ENCODE measurements at places on chromosomes 5 and 9.

- DNase-seq, result peak; percentile 62
These were observed 8.4 kb upstream of the FSD1L start for GRCh38 chr9:105439428-105439827.

DNA sequence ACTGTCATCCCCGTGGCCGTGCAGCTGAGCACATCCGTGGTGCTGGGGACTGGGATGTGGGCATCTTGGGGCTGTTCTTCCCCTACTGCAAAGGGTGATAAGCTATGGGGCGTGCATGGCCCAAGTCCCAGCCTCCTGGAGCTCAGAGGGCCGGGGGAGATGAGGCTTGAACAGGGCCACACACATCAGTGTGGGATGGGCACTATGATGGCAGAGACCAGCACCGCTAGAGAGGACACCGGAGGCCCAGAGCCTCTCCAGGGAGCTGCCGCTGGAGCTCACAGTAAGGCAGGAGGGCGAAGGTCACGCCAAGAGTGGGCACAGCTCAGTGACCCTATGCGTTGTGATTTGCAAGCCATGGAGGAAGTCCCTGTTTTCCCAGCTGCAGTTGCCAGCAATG lies 63.5 kb downstream of the OLFM1 start:
- no peak for DNase-seq

DNA sequence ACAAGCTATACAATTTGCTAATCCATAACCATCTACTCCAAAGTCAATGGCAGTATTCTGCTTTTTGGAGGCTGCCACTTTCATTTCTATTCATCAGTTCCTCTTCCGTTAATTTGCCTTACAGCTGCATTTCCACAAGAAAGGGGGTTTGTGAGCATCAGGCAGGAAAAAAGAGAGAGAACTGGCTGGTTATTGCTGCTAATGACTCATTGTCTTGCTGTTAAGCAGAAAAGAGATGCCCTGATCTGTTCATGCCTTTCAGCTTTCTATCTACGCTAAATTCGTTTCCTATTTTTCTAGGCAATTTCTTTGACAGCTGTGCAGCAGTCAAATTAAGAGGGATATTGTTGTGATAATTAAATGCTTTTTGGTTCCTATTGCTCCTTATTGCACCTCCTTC lies 65.9 kb upstream of the GNAQ start:
- DNase-seq, result no peak

GRCh38 chr5:167528651-167529050 lies 762.8 kb upstream of the WWC1 start:
- no peak for DNase-seq

DNA sequence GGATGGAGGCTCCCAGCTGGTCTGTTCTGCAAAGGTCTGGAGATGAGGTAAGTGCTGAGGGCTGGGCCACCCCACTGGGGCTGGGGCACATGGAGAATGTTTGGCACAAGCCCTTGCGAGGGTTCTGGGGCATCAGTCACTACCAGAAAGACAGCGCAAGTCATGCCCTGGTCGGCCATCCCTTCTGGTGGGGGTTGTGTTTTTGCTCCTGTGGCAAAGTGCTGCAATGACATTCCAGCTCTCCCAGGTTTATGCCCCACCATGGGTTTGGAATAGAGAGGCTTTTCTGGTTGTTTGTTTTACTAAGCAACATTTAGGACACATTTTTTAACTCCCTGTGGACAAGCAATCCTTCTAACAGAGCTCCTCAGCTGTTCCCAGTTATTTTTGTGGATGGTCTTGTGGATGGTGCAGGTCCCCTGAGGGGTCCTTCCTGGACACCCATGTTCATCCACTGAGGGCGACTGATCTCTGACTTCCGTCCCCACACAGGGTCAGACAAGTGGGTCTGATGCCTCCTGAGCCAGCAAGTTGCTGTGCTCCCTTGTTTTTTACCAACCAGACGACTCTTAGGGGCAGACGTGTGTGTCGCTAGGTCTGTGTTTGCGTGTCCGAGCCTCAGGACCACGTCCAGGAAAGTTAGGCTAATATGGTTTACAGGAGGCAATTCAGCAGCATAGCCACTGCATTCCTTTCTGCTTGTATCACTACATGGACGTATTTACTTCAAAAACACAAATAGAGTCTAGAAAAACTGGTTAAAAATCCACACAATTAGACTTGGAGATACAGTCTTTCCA lies 64.9 kb upstream of the ECM2 start:
- DNase-seq, result peak; percentile 74

GRCh38 chr5:109168151-109168550 lies 241.6 kb downstream of the PJA2 start:
- no peak for DNase-seq

DNA sequence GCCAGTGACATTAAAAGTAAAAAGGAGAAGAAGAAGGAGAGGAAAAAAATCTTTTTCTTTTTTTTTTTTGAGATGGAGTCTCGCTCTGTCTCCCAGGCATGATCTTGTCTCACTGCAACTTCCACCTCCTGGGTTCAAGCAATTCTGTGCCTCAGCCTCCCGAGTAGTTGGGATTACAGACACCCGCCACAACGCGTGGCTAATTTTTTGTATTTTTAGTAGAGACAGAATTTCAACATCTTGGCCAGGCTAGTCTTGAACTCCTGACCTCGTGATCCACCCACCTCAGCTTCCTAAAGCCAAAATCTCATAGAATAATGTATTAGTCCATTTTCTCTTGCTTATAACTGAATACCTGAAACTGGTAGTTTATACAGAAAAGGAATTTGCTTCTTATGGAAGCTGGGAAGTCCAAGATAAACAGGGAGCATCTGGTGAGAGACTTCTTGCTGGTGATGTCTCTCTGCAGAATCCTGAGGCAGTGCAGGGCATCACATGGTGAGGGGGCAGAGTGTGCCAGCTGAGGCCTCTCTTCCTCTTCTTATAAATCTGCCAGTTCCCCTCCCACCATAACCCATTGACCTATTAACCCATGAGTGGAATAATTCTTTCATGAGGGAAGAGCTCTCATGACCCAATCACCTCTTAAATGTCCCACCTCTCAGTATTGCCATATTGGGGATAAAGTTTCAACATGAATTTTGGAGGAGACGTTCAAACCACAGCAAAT lies 466.3 kb downstream of the GADD45G start:
- DNase-seq, result no peak

GRCh38 chr5:89080467-89081116 lies 197.6 kb upstream of the MEF2C start:
- no peak for DNase-seq

DNA sequence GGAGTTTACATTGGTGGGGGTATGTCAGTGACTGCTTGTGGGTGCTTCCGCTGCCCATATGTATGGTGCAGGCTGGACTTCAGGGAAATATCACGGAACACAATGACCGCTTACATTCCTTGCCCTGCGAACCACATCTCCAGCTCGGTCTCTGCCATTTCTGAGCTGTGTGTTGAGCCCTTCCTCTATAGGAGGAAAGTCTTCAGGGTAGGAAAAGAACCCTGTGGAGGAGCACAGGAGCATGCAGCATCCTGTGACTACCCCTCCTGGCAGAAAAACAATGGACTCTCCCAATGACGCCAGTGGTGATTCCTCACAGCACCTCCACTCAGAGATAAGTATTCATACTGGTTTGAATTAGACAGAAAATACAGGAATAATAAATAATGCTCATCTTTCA lies 276.8 kb upstream of the MAP3K1 start:
- no peak for DNase-seq

Data from IMR-90 (cell line).